ENCODE measurements at places on chromosomes 4 and X. TPM values are rescaled to one million over a fixed set of nuclear protein-coding genes. Genes with fewer than 3 reads are reported as not detected.

The DCK gene
- total RNA-seq: 17.9 TPM

The IL2RG gene
- not detected for total RNA-seq

The GPC3 gene
- total RNA-seq: not detected

The NDNF gene
- not detected for total RNA-seq

The RTL5 gene
- total RNA-seq: 2.2 TPM

The INTU gene
- 0.98 TPM for total RNA-seq

The GABRQ gene
- 0.17 TPM for total RNA-seq

The ELMOD2 gene
- 8.6 TPM for total RNA-seq

The PABPC1L2A gene
- total RNA-seq: not detected

The CYTL1 gene
- total RNA-seq: not detected

The WWC2 gene
- 14.9 TPM for total RNA-seq

The SORBS2 gene
- total RNA-seq: 0.30 TPM

The HPGD gene
- 59.7 TPM for total RNA-seq
